Epithelial cell of umbilical artery (primary cell): ENCODE measurements at places on chromosomes 6 and 20. TPM values are rescaled to one million over a fixed set of nuclear protein-coding genes. Genes with fewer than 3 reads are reported as not detected.

PRICKLE4 gene
- 0.97 and 1.5 TPM in 2 replicates for total RNA-seq

GGTLC1 gene
- total RNA-seq: not detected in 2 replicates

C6orf132 gene
- under 0.01 TPM in 1 of 2 replicates, not detected in the other for total RNA-seq

SRSF6 gene
- 53.9 and 61.1 TPM in 2 replicates for total RNA-seq

CYP21A2 gene
- not detected in 2 replicates for total RNA-seq
